ENCODE measurements at places on chromosomes 3 and 15.

- no peak for DNase-seq
Measured at GRCh38 chr3:71803248-71803647, 18.3 kb upstream of the PROK2 start.

DNA sequence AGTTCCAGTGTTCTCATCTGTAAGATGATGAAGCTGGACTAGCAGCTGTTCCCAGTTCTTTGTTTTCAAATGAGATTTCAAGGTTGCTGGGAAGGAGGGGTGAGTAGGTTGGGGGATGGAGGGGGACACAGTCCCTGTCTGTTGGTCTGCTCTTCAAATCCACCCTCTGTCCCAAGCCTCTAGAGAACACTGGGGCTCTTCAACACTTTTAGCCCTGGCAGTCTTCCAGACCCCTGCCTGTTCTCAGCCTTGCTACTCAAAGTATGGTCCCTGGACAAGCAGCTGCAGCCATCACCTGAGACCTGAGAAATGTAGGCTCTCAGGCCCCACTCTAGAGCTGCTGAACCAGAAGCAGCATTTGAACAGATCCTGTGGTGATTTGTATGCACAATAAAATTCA is 41.3 kb downstream of the NEK11 start:
- no peak for DNase-seq

DNA sequence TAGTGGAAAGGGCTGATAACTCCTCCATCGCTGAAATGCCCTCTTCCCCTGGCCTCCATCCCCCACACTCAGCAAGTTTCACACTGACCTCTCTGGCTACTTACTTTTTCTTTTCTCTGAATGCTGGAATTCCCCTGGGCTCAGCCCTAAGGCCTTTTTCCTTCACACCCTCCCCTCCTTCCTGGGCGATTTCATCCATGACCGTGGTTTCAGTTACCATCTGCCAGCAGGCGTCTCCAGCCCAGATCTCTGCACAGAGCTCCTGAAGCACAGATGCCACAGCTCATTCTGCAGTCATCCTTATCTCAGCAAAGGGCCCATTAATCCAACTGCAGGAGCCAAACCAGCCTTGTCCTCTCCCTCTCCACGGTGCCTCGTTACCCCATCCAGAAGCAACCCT is 114.0 kb downstream of the RFTN1 start:
- DNase-seq = no peak

GRCh38 chr3:7547826-7548225 is 686.9 kb downstream of the GRM7 start:
- no peak for DNase-seq

DNA sequence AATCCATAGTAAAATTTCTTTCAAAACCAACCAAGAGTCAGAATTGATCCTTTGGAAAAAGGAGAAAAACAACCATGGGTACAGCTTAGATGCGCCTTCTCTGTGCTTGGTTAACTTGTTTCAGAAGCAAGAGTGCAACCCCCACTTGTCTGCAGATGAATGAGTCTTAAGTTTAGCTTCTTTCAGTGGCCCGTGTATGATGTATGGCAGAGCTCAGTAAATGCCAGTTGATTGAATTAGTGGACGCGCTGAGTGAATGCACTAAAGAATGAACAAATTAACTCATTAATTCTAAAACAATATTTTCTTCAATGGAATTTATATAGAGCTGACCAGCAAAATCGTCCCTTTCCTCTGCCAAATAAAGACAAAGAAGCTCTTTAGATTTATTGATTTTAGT is 67.0 kb upstream of the ARHGEF3 start:
- DNase-seq = no peak

DNA sequence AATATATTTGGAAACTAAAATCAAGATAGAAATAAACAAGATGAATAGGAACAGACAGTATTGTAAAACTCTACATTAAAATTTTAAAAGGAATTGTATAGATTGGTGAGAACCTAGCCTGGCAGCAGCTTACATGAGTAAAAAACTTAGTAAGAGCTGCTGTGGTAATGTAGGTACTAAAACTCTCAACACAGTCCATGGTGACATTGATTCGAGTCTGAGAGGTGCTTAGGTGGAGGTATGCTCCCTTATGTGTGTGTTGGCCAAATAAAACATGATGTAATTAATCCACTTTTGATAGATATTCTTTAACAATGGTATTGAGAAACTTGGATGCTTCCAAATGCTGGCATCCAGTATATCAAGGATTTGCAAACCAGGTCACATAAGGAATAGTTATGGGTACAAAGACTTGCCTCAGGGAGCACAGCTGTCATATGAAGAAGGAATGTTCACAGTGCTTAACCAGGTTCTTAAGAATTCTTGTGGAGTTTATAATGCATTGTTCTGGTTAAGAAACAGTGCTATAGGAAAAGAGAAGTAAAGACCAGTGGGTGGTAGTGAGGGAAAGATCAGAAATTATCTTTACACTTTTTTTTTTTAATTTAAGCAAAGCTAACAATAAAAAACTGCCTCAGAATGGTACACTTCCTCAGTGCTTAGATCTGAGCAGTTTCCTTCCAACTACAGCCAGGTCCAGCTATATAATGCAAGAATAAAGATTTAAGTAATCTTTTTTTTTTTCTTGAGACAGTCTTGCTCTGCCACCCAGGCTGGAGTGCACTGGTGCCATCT is 24.6 kb upstream of the IL20RB start:
- DNase-seq = no peak

- DNase-seq = no peak
Measured at GRCh38 chr3:161222662-161223061, 1.6 kb downstream of the NMD3 start.

GRCh38 chr15:74203914-74204431 is 1.4 kb upstream of the STRA6 start:
- DNase-seq = no peak

- DNase-seq = no peak
Measured at GRCh38 chr15:24917431-24917830, 37.4 kb upstream of the SNRPN start.

GRCh38 chr3:44395714-44396113 is 57.1 kb downstream of the TCAIM start:
- DNase-seq = no peak

- no peak for DNase-seq
Measured at GRCh38 chr3:189567766-189568420, 63.3 kb upstream of the TP63 start.

DNA sequence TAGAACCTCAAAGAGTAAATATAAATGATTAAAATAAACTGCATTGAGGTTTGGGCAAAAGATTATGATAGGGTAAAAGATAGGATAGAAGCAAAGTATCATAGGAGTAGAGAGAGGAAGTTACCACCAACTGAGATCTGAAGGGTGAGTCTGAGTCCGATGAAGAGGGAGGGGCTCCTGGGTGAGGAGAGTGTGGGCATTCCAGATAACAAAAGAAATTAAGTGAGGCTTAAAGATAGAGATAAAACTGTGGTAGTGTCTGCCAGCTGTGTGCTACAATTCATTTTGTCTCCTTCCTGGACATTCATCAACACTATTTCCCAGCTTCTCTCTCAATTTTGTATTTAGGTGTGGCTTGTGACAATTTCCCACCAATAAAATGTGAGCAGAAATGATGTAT is 343.0 kb upstream of the PLSCR5 start:
- no peak for DNase-seq

DNA sequence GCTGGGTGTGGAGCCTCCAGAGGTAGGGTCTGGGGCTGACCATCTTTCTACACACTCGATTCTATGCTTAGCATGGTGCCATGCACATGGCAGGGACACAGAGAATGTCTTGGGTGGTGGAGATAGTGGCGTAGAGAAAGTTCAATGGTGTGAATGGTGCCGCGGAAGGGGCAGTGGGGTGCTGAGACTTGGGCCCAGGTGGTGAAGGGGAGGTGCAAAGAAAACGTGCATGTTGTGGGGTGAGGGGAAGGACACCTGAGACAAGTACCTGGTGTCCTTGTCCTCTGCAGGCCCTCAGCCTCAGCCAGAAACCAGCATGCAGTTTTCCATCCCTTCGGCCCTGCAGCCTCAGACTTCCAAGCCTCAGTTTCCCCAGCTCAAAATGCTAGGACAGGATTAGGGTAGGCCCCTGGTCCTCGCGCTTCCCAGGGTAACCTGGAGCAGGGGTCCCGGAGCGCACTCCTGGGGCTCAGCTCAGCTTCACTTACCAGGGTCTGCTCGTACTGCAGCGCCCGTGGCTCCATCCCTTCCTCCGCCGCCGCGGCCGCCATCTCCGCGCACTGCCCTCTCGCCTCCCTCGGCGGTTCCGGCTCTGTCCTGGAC is 375 bp downstream of the CLCN2 start:
- DNase-seq = no peak

DNA sequence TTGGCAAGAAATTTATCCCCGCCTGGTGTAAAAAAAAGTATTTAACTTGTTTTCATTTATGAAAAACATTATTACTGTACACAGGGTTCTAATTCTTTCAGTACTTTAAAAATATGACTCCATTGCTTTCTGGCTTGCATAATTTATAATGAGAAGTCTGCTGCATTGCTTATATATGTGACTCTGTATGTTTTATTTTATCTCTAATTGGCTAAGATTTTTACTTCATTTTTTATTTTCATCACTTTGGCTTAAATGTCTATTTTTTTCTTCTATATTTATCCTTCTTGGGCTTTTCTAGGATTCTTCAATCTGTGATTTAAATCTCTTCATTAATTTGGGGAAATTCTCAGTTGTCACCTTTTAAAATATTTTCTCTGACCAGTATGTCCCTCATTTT is 636.6 kb upstream of the NR2F2 start:
- no peak for DNase-seq

- peak; percentile 26 for DNase-seq
Measured at GRCh38 chr15:63599401-63600000, 2.3 kb downstream of the FBXL22 start.

DNA sequence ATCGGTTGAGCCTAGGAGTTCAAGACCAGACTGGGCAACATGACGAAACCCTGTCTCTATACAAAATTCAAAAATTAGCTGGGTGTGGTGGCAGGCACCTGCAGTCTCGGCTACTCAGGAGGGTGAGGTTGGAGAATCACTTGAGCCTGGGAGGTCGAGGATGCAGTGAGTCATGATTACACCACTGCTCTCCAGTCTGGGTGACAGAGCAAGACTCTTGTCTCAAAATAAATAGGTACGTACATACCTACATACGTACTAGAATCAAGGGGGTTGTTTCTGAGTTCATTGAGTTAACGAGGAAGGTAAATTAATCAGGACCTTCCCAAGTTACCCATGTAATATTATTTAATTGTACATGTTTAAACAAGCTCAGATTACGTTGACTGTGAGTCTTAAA is 97.5 kb downstream of the CHL1 start:
- DNase-seq = no peak

DNA sequence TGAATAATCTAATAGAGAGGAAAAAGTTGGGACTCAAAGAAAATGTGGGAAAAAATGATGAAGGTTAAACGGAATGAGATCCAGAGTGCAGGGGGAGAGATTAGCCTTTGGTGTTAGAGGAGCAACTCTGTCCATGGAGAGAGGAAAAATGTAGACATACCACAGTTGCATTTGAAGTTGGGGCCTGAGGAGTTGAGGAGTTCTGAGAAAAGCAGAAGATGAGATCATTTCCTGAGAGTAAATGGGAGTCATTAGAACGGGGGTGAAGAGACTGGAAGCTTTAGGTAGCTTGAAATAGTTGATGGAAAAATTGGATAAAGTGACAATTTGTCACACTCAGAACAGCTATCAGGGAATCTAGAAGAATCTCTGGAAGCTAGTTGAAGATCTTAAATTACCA is 7.3 kb downstream of the CCR5AS start:
- DNase-seq = no peak

GRCh38 chr3:67883766-67884165 is 229.4 kb upstream of the SUCLG2 start:
- DNase-seq = no peak

GRCh38 chr15:48967336-48967735 is 3.6 kb upstream of the SHC4 start:
- no peak for DNase-seq

DNA sequence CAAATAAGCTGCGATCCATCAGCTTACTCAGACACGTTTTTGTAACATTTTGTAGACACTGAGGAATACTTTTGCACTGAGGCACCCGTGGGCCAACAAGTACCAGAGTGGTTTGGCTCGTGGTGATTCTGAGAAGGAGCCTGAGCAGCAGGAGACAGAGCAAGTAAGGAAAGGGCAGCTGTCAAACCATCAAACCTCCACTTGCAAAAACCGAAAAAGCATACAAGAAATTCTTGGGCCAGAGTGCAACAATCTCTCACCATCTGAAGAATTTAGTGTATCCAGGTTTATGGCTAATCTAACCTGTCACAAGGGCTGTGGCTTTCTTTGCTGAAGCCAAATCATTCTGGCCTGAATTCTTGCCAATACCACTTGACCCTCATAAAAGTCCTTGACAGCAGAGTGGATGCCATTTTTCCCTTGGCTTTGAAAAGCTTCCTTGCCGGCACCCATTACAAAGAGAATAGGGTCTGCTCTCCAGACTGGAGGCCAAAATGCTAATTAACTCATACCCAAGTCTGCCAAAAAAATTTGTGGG is 56.7 kb downstream of the MYO1E start:
- DNase-seq = no peak

GRCh38 chr3:32960404-32961170 is 9.1 kb downstream of the CCR4 start:
- DNase-seq = peak; percentile 55

- no peak for DNase-seq
Measured at GRCh38 chr15:45030743-45031142, 7.7 kb downstream of the SORD start.

DNA sequence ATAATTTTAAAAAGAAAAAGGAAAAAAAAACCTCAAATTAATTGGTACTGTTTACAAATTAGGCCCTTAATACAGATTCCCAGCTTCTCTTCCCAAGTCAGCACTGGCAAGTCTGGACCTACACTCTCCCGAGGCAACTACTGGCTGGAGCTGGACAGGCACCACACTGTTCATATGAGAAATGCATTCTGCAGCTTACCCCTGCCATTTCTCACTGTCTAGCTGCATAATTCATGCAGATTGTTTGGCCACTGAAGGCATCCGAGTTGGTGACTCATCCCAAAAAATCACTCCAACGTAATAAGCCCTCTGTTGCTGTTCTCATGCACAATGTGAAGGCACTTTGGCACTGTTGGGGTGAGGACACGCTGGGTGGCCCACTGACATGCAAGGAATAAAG is 45.3 kb downstream of the ROPN1B start:
- no peak for DNase-seq

DNA sequence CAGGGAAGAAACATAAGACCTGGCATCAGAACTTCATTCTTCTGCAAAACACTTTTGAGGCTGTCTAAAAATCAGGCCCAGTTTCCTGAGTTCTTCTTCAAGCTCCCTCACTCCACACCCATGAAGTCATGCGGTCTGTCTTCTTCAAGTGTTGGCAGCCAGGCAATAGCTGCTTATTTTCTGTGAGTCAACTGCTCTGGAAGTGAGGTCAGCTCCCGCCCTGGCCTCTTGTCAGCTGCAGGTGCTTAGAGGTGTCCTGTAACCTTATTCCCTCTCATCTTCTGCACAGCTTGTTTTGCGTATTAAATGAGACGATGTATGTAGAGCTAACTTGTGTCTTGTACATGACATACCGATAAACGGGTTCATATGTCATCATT is 226.1 kb downstream of the ADAMTS17 start:
- DNase-seq = no peak

GRCh38 chr3:183087184-183087583 is 12.1 kb downstream of the MCCC1 start:
- DNase-seq = no peak

GRCh38 chr15:57697588-57697987 is 8.9 kb upstream of the POLR2M start:
- no peak for DNase-seq

All from central memory CD4-positive, alpha-beta T cell (primary cell).